Activated T-cell treated with anti-CD3 and anti-CD28 coated beads, Interleukin-2, amount 50 U/mL, for 48 hours (primary cell): ENCODE measurements at places on chromosomes 5 and 9.

GRCh38 chr5:134503088-134503936 lies 22.2 kb upstream of the JADE2 start:
- DNase-seq, result peak; percentile 82

DNA sequence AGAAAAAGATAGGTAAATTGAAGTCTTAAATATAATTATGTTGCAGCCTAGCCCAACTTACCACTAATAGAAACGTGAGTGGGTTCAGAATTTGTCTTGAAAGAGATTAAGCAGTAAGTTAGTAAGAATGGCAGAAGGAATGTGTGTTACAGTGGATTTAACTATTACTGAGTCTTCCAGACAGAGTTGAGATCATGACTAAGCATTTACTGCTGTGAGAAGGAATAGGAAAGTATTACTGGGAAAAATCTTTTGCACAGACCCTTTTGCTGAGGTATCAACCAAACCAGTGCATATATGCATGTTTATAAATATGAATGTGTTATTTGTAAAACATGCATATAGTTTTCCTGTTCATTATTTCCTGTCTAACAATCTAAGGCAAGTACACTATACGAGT lies 112.8 kb upstream of the EFNA5 start:
- DNase-seq, result no peak

DNA sequence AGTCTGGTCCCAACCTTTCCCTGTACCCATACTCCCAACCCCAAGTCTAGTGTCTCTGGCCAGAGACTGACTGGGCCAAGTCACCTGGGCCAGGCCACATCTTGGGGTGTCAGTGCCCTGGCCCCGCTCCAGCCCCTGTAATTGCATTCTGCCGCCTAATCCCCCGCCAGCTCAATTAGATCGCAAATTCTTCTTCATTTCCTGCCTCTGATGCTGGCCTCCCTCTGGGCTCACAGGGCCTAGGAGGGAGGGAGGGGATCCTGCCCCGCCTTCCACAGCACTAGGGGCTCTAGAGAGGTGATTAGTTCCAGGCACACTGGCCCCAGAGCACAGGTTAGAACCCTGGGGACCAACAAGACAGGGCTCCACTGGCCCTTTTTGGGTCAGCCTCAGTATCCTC lies 5.5 kb downstream of the CXXC5 start:
- DNase-seq, result no peak

DNA sequence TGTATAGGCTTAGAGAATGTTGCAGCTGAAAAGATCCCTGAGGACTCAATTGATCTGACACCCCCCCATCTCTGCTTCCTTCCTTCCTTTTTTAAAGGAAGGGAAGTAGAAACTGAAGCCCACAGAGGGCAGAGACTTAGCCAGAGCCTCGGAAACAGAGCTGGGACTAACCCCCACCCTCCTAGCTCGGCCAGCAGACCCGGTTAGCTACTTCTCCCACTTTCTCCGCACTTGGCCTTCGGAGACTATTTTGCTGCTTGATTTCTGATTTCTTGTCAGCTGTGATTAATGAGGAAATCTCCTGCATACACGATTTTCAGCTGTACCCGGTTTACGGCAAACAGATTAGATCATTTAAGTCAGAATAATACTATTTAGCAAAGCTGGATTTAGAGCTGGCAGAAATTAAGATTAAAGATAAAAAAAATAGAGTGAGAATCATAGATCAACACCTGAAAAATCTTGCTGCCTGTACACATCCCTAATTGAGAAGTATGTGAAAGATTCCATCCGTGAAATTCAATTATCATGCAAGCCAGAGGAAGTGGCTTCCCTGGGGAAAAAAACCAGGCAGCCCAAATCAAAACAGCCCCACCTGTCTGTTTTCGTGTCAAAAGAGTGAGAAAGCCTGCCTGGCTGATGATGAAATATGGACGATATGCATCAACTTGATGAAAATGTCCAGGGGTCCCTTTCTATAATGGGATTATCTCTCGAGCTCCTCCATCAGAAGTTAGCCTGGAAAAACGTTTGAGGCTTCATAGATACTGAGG lies 159.5 kb upstream of the SHB start:
- DNase-seq, result no peak

- no peak for DNase-seq
Observed at GRCh38 chr9:114218264-114219120, 63.2 kb downstream of the COL27A1 start.

GRCh38 chr9:4491626-4491975 lies 1.3 kb downstream of the SLC1A1 start:
- no peak for DNase-seq

GRCh38 chr9:36778682-36779081 lies 206.0 kb downstream of the MELK start:
- DNase-seq, result no peak

DNA sequence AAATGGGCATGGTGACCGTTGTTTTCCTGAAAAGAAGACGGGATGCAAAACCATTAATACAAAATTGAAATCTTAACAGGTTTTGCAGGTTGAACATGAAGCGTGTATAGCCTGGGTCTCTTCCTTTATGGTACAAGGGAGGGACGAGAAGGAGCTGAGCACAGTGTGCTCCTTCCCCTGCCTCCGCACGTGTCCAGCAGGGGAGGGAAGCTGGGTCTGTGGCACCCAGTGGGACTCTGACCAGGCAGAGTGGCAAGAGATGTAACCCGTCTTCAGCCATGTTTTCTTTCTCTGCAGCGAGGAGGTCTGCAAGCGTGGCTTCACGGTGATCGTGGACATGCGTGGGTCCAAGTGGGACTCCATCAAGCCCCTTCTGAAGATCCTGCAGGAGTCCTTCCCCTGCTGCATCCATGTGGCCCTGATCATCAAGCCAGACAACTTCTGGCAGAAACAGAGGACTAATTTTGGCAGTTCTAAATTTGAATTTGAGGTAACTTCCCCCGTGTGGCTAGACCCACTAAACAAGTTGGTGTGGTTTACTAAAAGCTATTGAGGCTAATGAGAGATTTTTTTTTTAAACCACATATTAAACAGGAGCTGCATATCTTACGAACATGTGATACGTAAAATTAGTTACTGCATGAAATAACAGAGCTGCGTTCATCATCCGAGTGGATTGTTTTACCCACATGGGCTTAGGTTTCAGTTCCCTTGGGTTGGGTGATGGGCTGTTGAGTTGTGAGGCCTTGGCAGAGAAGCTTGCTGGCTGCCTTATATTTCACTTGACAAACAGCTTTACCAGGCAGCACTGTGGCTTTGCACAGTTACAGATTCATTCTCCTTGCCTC lies 143.7 kb downstream of the TRIO start:
- no peak for DNase-seq

DNA sequence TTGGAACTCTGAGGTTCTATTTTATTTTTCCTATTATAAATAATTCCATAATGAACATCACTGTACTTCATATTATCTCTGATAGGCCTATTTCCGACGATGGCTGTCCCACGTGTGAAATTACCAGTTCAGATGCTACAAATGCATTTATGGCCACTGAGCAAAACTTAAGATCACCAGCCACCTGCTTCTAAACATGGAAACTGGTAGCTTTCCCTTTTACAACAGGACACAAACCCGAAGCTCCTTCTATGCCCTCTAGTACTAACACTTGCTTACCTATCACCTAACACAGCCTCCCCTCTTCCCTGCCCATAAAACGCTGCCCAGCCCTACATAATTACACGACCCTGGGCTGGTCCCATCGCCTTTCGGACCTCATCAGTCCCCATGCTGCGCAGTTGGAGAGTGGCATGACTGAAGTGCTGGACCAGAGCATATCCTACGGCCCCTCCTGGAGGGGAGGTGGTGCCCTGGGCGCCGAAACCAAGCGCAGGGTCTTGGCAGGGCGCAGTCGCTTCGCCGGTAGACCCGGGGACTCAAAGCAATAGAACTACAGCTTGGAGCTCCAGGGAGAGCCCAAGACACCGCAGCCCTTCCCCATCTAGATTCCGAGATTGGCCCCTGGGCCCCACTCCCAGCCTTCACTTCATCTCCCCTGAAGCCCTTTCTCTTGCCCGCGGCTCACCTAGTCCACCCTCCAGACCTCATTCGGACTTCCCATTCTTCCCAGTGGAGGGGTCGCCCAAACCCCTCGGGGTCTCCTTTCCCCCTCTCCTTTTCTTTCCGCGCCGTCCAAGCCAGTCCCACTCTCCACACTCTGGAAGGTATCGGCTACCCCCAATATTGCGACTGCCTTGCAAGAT lies 1.0 kb upstream of the SAP30L start:
- DNase-seq, result peak; percentile 39

- no peak for DNase-seq
Observed at GRCh38 chr9:123998278-123998925, 13.2 kb upstream of the LHX2 start.

DNA sequence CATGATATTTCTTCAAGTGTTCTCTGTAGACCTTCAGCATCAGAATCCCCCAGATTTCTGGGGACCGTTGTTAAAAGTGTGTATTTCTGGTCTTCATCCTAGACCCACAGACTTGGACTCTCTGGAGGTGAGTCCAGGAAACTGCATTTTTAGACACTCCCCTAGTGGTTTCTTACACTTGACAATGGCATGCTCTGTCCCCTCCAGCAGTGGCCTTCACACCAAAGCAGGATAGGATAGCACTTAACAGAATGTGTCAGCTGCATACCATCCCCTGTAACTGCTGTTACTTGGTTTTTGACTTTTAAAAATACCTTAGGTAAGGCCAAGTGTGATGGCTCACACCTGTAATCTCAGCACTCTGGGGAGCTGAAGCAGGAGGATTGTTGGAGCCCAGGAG lies 20.8 kb downstream of the CDO1 start:
- DNase-seq, result no peak

- DNase-seq, result no peak
Observed at GRCh38 chr9:34372467-34373011, 4.2 kb downstream of the MYORG start.

- DNase-seq, result no peak
Observed at GRCh38 chr9:32533336-32533735, 7.3 kb upstream of the RIGI start.

DNA sequence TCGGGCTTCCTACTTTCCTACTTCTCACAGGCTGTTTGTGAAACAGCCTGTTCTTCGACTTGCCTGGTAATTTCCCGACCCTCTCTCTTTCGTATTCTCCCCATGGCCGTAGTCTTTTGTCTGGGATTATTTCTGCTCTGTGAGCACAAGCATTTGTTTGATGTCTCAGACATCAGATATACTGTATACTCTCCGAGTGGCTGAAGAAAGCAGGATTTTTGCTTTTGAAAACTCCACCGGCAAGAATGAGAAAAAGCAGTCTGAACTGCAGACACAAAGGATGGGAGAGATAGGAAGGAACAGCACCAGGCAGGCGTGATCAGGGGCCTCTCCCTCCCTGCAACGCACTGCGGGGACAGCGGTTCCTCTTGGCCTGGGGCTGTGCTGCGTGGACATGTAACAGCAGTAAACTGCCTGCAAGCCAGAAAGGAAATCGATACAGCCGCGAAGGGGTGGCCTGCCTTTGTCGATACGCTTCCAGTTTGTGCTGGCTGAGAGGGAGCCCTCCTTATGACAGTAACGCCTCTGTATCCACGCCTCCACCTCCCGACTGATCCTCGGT lies 313.9 kb upstream of the TLE4 start:
- DNase-seq, result no peak

DNA sequence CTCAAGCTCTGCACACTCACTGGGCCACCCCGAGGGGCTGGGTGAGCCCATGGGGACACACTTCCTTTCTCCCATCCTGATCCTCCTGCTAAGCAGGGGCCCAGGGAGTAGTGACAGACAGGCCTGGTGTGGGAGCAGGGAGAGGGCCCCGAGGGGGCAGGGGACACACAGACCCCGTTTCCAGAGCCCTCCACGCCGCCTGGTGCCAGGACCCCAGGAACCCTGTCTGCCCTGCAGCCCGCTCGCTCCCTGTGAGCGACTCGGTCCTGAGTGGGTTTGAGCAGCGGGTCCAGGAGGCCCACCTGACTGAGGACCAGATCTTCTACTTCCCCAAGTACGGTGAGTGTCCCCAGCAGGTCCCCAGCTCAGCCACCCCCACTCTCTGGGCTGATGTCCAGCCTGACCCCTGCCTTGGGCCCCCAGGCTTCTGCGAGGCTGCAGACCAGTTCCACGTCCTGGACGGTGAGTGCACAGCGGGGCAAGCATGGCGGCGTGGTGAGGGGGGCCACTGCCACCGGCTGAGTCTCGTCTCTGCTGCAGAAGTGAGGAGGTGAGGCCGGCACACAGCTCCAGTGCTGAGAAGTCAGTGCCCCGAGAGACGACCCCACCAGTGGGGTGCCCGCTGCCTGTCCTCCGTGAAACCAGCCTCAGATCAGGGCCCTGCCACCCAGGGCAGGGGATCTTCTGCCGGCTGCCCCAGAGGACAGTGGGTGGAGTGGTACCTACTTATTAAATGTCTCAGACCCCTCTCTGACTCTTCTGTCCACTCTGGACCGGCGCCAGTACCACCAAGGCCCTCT lies 1.4 kb downstream of the C8G start:
- DNase-seq, result no peak

- no peak for DNase-seq
Observed at GRCh38 chr5:17252543-17252942, 35.1 kb downstream of the BASP1 start.

DNA sequence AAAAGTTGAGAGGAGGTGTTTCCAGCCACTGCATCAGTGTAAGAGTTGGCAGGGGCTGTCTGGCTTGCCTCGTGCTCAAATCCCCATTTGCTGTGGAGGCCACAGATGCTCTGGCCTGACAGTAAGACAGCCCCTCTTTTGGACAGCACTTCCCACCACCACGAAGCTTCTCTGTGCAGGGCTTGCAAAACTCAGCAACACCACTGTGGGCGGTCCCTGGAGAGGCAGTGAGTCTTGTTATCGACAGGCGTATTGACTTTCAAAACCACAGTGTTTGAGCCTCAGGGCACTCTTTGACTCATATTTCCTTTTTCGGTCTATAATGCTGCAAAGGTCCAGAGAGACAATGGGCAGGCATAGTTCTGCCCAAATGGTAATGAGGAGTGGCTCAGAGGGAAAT lies 539.5 kb downstream of the EBF1 start:
- no peak for DNase-seq

- no peak for DNase-seq
Observed at GRCh38 chr5:77235846-77236721, 25.6 kb downstream of the PDE8B start.

DNA sequence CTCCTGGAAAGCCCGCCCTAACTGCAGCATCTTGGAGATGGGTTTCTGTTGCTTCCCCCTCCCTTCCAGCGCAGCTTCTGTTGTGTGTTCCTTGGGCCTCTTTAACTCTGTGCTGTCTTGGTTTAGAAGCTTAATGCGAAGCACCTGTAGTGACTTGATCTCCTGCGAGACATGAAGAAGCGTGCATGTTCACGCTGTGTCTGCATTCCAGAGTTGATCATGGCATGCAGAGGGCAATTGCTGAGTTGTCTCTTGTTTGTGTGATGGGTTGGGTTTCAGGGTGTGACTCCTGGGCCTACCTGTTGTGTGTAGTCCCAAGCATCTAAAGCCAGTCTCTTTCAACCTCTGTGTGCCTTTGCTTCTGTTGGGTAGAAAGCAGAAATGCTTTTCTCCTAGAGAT lies 155.6 kb downstream of the SMARCA2 start:
- no peak for DNase-seq

- DNase-seq, result no peak
Observed at GRCh38 chr5:16140944-16141343, 38.6 kb downstream of the MARCHF11 start.

DNA sequence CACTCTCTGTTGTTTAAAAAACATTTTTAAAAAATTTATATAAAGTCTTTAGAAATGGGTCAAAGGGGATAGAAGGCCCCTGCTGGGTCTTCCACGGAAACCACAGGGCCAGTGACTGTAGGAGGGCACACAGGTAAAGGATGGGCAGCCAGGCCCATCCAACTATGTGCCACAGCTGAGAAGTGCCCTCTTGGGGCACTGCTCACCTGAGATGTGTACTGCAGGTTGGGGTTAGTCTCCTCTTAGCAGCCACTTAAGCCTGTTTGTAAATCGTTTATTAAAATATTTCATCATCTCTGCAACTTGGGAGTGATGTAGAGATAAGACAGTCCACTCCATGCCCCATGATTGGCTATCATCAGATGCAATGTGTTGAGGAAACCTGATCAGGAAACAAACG lies 222.4 kb downstream of the DIRAS2 start:
- DNase-seq, result no peak
